ENCODE measurements at places on chromosomes 6 and 20.

DNA sequence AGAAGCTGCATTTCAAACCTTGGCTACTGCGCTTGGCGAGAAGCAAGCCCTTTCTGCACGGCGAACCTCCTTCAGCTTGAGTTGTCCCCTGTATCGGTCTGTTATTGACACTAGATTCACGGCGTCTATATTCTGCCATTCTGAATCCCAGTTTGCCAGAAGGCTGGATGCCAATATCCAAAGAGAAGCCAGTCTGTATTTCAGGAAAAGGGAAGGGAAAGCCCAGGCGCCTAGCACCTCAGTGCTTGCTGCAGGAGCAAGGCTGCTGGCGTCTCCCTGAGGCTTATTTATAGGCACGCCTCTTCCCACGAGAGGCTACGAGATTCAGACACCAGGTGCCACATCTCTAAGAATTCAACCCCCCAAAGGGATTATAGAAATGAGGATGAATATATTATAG, 89.6 kb upstream of the CDH4 start:
- no peak for DNase-seq

- DNase-seq: no peak
These were observed 11.8 kb upstream of the MAP1LC3A start for GRCh38 chr20:34546751-34547181.

GRCh38 chr6:24856901-24857670, 58.4 kb upstream of the ARMH2 start:
- DNase-seq: no peak

DNA sequence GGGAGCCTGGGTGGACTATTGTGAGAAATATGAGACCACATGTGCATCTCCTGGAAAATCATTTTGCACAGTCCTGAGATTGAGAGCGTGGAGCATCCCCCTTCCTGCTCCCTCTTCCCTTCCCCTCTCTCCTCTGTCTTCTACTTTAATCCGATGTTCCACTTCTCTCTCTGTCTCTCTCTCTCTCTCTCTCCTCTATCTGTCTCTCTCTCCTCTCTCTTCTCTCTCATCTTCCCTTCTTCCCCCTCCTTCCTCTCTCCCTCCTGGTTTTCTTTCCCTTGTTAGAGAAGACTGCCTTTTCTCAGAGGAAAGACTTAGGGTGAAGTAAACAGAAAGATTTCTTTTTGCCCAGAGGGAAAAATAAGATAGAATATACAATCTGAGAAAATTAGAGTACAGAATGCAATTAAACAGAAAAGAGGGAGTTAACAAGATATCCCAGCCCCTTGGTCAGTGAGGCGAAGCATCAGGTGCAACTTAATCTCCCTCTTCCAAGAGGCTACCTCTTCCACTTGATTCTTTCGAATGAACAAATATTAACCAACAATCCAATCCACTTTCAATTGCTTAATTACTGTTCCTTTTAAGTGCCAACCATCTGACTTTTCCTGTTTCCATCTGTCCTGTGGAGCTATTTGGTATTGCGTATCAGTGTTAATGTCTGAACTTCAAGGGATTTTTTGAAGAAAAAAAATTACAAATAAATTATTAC, 14.6 kb downstream of the KHDC1 start:
- no peak for DNase-seq

- DNase-seq: no peak
These were observed 36.2 kb downstream of the RSPO4 start for GRCh38 chr20:965956-966355.

DNA sequence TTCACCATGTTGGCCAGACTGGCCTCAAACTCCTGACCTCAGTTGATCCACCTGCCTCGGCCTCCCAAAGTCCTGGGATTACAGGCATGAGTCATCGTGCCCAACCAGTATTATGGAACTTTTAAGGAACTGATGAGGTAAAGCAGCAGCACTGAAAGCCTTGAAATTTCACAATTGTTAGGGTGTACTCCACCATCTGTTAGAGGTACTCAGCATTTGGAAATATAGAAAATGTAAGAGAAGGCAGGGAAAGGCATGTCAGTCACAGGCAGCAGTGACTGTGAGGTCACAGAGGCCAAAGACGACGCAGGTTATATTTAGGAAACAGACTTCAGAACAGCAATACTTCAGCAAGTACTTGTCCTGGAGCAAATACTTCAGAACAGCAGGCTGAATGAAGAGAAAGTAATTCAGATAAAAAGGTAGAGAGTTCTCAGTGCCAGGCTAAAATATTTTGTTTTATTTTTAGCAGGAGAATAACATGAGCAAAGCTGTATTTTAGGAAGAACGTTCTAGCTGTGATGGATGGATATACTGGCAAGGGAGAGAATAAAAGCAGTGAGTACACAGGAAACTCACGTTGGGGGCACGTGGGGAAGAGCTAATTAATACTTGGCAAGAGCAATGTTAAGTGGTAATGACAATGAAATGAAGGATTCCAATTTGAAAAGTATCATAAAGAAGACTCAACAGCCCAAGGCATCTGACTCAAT, 67.2 kb downstream of the DTNBP1 start:
- no peak for DNase-seq

- DNase-seq: no peak
These were observed 86.8 kb downstream of the MOXD1 start for GRCh38 chr6:132314432-132314831.

DNA sequence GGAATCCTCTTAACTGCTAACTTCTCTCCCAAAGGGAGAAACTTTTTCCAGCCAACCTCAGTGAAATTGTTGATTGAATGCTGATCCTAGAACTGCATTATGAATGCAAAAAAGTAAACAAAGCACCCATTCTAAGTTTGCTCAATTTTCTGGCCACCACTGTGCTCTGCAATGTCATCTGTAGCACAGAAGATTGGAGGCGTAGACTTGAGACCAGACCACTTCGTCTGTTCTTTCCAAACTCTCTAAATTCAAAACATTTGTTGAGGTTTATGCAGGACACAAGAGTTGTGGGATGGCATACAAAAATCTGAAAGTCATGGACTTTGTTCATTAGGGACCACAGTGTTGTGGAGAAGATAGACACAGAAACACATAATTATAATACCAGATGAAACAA, 11.1 kb upstream of the TSPYL1 start:
- DNase-seq: no peak

DNA sequence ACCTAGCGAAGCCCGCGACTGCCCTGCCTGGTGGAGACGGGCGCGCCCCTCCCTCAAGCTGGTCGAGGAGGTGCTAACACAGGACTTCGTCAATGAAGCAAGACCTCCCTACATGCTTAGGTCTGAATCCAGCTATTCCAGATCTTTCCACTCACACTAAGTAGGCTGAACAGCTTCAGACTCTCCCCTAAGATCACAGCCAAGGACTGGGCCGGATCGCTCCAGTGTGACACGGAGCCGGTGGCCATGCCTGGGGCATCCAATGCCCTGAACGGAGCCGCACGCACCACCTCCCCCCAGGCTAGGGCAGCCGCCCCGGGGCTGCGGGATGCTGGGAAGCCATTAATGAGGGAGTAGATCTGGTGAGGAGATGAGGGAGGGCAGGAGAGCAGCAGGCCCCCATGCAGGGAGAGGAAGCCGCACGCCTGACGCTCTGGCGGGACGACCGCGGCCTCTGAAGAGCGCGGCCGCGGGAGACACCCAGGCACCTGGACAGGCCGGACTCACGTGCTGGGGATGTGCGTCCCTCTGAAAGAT, 200.0 kb downstream of the WDR27 start:
- DNase-seq: no peak

DNA sequence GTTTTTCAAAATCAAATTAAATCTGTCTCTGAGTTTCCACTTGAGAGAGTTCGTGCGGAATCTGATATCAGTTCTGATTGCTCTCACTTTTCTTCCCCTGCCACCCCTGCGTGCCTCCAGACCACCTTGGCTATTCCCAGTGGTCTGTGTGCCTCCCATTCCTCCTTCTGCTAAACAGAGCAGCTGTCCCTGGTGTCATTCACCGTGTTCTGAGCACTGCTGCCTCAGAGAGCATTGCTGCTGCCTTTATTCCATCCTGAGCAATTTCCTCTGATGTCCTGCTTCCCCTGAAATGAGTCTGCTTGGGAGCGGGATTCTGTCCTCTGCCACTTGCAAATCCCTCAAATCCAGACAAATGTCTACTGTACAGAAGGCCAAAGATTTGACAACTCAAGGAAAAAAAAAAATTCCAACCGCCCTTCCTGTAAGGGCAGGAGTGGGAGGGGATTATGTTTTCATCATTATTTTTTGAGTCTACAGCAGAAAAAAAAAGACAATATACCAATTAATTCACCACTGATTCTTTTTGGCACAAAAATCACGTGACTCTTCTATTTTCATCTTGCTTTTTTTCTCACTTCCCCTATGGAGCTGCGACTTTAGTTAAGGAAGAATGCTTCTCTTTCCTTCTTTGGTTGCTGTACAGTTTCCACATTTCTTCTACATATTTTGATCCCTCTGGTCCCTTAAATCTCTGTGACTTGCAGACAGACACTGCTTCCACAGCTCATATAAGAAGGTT, 833.0 kb downstream of the EPHA7 start:
- DNase-seq: no peak

GRCh38 chr20:5776077-5776476, 25.9 kb downstream of the SHLD1 start:
- DNase-seq: no peak

- DNase-seq: no peak
These were observed at the start of gene TFAP2A for GRCh38 chr6:10414756-10415616. TFAP2A (minus strand) TSS chr6:10415074; CDS start chr6:10414991, 83 bp downstream.

- no peak for DNase-seq
These were observed 81.8 kb downstream of the PLCB4 start for GRCh38 chr20:9150679-9151078.

Data from NT2/D1 (cell line).